Activated T-cell treated with anti-CD3 and anti-CD28 coated beads for 24 hours (primary cell): ENCODE measurements at places on chromosomes 2 and 18.

DNA sequence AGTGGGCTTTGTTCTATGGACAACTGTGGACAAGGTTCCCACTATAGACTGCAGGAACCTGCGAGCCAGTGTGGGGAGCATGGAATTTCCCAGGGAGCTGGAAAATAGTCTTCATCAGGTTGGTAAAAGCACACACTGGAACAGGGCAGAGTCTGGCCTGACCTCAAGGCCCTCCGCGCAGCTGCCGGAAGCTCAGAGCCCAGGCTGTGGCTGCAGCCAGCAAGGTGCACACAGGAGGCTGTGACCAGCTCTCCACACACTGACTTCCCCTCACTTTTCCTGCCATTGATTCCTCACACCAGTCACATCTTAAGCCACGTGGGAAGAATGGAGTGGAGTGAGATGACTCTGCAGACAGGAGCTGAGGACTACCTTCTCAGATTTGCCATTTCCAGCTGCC, 19.1 kb downstream of the MAL start:
- DNase-seq: no peak

- DNase-seq: no peak
These were observed 167.3 kb downstream of the MREG start for GRCh38 chr2:215845839-215846586.

DNA sequence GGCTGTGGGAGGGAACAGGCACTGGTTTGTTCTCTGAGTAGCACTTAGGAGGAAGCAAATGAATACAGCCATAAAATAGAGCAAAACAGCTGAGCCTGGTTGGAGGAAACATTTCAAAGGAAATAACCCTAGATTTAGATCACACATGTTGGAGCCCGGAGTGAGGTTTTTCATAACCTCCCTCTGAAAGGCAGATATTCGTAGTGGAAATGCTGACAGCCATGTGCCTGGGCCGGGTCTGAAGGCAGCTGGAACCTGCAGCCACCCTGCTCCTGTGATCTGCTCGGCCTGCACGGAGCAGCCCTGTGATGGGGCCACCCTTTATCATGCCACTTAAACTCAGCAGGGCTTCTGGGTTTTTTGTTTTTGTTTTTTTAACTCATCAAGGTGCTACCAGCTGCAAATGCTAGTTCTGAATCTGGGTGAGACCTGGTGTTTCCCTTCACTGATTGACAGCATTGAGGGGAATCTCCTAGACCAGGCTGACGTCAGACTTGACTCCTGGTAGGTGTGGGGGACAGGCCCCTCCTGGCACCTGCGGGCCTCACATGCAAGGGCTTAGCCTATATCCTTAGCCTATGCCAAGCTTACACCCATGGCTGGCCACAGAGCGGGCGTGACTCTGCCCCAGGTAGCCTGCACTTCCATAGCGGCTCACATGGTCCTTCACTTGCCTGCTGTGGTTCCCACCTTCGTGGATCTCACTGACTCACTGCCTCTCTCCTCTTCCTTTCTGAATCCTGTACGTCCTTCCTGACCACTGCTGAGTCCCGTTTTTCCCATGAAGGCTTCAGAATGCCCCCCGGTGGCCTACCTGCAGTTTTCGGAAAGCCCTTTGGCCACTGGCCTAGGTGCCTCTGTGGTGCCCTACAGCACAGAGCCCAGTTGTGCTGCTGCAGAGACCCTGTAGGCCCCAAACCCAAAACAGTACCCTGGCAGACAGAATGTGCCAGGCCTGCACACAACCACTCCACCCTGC, 217.3 kb downstream of the SEPTIN10 start:
- DNase-seq: no peak

DNA sequence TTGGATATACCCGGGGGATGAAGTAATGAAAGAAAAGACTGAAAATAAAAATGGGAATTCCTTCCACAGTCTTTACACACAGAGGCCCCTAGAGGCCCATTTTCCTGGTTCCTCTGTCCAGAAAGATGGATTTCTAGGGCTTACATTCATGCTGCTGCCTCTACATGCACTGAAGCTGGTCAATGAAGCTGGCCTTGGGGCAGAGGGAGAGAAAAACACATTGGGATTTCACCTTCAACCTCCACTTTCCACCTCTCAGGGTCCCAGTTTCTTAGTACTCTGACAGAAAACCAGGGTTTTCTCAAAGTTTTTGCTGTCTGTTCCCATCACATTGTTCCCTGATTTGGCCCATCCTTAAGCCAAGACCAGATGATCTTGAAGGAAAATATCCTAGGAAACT, 154.6 kb upstream of the ZSWIM2 start:
- no peak for DNase-seq

- DNase-seq: no peak
These were observed 131.3 kb downstream of the DDX1 start for GRCh38 chr2:15722980-15723379.

DNA sequence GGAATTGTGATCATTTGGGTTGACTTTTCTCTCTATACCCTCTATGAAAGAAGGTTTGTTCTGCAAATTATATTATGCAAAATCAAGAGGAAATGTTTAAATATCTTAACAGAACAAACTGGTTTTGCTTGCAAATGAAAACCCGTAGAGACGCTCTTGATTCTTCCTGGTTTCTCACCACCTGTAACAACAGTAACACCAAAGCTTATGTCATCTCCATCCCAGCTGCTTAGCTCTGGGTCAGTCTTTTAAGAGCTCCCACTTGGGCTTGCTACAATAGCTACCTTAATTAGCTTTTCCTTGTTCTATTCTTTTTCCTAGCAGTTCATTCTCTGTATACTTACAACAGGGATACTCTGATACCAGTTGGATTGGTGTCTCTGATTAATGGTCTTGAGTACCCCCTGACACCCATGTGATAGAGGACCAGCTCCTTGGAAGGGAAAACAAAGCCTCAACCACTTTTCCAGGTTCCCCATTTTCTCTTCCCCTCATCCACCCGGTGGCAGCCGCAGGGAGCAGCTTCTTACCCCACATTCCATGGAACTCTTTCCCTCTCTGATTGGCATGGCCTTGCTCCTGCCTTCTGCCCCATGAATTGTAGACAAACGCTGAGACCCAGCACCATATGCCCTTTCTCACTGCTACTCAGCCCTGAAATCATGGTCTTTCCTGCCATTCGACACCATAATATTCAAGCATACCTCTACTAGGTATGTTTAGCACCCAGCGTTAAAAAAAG, 27.7 kb downstream of the TMEM182 start:
- DNase-seq: no peak

DNA sequence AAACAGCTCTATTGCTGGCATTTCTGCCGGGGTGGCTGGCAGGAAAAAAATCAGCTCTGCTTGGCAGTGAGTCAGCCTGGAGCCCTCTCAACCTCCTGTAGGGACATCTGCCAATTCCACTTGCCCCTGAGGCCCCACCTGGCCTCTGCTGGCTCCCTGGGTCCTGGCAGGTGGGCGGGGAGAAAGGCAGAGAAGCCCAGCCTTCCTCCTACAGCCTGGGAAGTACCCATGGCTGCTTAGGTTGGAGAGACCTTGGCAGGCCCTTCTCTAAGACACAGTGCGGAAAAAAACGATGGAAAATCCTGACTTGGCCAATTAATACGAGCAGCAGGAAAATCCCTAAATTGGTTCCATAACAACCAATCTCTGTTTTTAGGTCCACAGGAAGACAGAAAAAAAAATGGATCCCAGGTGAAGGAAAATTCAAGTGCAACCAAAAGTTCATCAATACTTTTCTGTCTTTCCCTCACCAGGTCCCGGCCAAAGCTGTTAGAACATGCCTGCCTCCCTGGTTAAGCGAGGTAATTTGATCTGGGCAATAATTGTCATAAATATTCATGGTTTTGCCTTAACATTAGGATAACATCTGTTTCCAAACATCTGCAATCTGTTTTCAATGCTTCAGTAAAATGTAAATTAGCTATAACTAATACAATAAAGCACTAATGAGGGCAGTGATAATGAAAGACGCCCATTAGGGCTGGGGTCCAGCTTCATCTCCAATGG, 245.9 kb downstream of the TFCP2L1 start:
- no peak for DNase-seq
